Activated naive CD8-positive, alpha-beta T cell treated with anti-CD3 and anti-CD28 coated beads, Interleukin-2, amount 10 ng/mL, durations not matched to agents 7 days and 5 days (primary cell): ENCODE measurements at places on chromosomes 3 and 15. TPM values are rescaled to one million over a fixed set of nuclear protein-coding genes. Genes with fewer than 3 reads are reported as not detected.

Gene BDH1
- total RNA-seq, result 108 TPM

Gene CCDC191
- 3.0 TPM for total RNA-seq

Gene CALML4
- total RNA-seq, result 10.3 TPM

Gene VPS33B
- 26.2 TPM for total RNA-seq

DNA sequence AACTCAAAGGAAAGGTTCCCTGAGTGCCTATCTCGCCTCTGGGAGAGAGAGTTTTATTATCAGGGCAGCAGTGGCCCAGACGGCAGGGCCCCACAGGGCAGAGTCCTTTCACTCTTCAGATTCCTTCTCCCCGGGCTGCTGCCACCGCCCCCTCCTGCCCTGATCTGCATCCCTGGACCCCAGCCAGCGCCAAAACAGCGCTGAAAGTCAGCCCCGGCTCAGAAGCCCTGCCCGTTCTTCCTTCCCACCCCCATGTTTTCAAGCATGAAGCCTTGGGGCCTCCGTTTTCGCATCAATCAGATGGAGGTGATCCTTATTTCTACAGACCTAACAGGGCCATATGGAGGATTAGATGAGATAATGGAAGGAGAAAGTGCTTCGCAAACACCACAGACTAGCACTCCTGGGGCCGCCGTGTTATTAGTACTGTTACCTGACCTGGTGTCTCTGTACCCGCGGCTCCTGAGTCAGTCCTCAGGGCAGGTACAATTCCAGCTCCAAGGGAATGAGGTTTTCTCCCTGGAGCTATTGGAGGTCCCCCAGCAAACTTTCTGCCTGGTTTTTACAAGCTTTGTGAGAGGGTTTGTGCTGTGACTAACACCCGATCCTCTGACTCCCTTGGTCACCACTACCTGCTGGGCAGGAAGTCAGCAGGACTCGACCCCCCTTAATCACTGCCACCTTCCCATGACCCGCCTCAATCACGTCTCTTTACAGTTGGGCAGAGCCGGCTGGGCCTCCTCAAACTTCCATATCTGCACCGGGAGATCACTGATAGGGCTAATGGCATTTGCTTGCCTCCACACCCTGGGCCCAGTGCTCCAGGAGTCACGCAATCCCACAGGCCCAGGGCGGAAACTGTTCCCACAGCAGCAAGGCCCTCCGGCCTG is 39.5 kb upstream of the TSEN2 start:
- peaks cover 11% of the 10 kb centered on the region for H3K27me3 ChIP-seq
- no peak overlapping the region for H3K4me3 ChIP-seq
- no peaks in the 10 kb centered on the region for H3K36me3 ChIP-seq
- no peaks in the 10 kb centered on the region for H3K4me1 ChIP-seq

GRCh38 chr3:21835264-21835663 is 84.3 kb upstream of the ZNF385D start:
- no peaks in the 10 kb centered on the region for H3K27me3 ChIP-seq
- no peak overlapping the region for H3K27ac ChIP-seq
- DNase-seq, result no peak
- no peaks in the 10 kb centered on the region for H3K4me1 ChIP-seq
- no peak overlapping the region for H3K4me3 ChIP-seq

DNA sequence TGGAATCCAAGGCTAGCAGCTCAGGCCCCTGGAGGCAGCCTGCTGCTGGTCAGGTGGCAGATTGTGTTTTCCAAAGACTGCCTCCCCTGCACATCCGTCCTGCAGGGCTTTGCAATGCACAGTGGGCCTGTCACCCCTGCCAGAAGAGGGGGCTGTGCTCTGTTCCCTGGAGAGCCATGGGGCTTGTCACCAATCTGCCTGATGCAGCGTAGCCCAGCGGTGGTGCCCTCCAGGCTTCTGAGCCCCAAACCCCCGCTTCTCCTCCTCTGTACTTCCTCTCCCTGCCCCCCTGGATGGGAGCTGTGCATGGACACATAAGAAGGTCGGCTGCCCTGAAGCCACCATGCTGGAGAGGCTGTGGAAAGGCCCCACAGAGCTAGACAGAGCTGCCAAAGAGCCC is 10.0 kb upstream of the PLXNA1 start:
- H3K4me3 ChIP-seq, result no peak overlapping the region
- H3K36me3 ChIP-seq, result peaks cover 3% of the 10 kb centered on the region
- H3K4me1 ChIP-seq, result no peaks in the 10 kb centered on the region
- peaks cover 24% of the 10 kb centered on the region for H3K27me3 ChIP-seq
- no peak for DNase-seq

DNA sequence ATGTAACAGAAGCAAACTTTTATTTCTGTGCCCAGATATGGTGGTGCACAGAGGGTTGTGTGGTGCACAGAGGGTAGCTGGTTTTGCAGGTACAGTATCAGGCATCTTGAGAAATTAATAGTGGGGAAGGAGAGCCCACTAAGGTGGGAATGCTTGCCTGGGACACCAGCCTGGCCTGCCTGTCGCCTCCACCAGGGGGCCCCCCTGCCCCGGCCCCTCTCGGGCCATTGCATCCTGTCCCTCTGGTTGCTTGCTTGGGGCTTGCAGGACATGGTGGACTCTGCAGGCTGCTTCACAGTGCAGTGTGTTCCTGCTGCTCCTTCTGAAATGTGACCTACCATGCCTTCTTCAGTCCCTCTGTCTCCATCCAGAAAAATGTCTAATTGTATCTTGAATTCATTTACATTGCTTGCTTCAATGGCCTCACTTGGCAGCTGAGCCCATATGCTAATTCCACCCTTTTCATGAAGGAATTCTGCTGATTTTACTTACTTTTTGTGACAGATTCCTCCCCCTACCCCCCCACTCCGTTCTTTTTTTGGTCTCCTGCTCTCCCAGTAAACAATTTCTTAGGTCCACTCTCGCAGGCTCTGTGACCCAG is 73.6 kb downstream of the EEFSEC start:
- DNase-seq, result peak; percentile 47
- H3K27me3 ChIP-seq, result no peaks in the 10 kb centered on the region
- H3K27ac ChIP-seq, result no peak overlapping the region

- no peak overlapping the region for H3K4me3 ChIP-seq
- H3K4me1 ChIP-seq, result peaks cover 10% of the 10 kb centered on the region
- H3K36me3 ChIP-seq, result peaks cover 25% of the 10 kb centered on the region
- H3K27me3 ChIP-seq, result no peaks in the 10 kb centered on the region
Measured at GRCh38 chr3:18483226-18483625, 58.1 kb upstream of the SATB1 start.

DNA sequence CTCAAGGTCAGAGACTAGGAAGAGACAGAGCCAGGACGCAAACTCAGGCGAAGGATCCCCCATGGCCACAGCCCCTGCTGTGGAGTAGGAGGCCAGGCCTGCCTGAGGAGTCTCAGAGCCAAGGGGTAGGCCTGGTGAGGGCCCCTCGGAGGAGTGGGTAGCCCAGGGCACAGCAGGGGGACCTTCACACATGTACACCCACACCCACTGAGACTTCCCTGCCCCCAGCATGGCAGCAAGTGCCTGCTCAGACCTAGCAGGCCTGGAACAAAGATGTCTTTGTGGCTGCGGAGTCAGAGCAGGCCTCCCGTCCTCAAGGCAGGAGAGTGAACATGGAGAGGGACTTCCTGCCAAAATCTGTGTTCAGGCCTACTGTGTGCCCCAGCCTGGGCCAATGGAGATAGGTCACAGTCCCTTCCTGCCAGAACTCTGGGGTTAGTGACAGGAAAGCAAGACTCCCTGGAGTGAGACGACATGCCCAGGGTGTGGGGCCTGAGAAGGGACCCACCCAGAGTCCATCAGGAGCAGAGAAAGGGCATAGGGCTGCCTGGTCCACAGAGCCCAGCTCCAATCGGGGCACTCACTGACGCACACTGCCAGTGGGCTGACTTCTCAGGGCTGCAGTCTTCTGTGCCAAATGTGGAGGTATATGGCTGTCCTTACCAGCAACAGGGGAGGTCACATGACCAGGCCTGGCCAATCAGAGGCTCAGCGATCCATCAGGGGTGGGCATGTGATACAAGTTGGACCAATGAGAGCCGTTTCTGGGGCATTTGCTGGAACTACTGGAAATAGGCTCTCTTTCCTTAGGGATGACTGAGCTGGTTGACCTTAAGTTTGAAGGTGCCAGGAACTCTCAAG is 2.3 kb downstream of the GRIP2 start:
- peaks cover 2% of the 10 kb centered on the region for H3K27me3 ChIP-seq
- no peaks in the 10 kb centered on the region for H3K36me3 ChIP-seq
- H3K27ac ChIP-seq, result no peak overlapping the region
- no peak overlapping the region for H3K4me3 ChIP-seq

GRCh38 chr3:21879184-21879886 is 128.3 kb upstream of the ZNF385D start:
- H3K36me3 ChIP-seq, result no peaks in the 10 kb centered on the region
- no peak overlapping the region for H3K4me3 ChIP-seq
- no peaks in the 10 kb centered on the region for H3K27me3 ChIP-seq
- no peak overlapping the region for H3K27ac ChIP-seq
- DNase-seq, result no peak

GRCh38 chr15:96887730-96888129 is 557.2 kb downstream of the NR2F2 start:
- DNase-seq, result no peak
- H3K4me1 ChIP-seq, result peaks cover 5% of the 10 kb centered on the region
- no peaks in the 10 kb centered on the region for H3K27me3 ChIP-seq
- H3K27ac ChIP-seq, result no peak overlapping the region
- H3K36me3 ChIP-seq, result no peaks in the 10 kb centered on the region

- no peaks in the 10 kb centered on the region for H3K4me1 ChIP-seq
- no peak for DNase-seq
- no peak overlapping the region for H3K4me3 ChIP-seq
- no peaks in the 10 kb centered on the region for H3K27me3 ChIP-seq
Measured at GRCh38 chr3:7309641-7310102, 448.8 kb downstream of the GRM7 start.
